ENCODE measurements at places on chromosomes 2 and 18.
A peak's percentile ranks its signal among the peaks of the same experiment; 100 is the strongest.

DNA sequence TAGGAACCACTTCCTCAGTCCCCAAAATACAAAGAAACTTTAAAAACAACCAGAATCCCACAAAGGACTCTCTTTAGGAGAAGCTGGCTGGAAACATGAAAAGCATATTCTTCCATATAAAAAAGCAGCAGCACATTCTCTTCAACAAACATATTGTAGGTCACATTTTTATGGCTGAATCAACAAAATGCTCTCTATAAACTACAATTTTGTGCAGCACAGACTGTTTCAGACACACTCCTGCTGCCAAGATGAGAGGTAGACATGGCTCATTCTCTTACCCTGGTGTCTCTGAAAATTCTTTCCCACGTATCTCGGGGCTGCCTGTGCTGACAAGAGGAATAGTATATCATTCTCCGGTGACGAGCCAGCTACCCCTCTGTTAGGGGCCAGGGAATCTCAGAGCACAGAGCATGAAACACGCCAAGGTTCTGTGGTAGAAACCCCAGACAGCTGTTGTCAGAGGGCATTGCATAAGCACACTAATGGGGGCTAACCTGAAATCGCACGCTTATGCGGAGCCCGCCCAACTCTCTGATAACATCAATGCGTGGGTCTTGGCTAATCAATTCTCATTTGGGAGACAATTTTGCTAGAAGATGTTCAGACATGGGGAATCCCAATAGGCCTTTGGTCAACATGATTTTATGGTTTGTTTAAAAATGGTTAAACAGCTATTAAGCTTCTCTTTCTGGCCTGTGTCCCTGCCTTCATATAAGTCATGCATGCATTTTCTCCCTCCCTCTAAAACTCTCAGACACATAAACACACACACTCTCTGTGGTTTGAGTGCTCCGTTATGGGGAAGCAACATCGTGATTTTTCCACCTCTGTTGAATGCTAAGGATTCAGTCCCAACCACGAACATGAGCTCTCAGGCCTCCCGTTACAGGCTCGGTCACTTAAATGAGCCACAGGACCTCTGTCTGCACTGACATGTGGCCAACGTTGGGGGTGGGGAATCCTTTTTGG is 177.5 kb downstream of the INO80D start:
- DNase-seq = no peak

DNA sequence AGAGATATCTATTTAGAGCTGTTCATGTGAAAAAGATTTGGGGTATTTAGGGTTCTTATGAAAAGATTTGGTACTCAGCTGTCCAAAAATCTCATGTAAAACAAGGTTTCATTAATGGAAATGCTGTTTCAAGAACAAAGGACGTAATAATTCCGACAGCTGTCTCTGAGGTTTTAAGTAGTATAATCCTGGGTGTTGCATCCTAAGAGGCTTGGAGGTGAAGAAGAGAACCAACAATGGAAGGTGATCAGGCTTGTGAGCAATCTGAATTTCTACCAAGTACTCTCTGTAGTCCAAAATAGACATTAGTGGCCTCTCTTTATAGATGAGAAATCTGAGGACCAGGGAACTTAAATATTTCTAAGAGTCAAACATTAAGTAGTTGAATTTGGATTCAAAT is 205.1 kb downstream of the BABAM2 start:
- no peak for DNase-seq

GRCh38 chr2:217004656-217005055 is 144.8 kb upstream of the TNP1 start:
- no peak for DNase-seq

DNA sequence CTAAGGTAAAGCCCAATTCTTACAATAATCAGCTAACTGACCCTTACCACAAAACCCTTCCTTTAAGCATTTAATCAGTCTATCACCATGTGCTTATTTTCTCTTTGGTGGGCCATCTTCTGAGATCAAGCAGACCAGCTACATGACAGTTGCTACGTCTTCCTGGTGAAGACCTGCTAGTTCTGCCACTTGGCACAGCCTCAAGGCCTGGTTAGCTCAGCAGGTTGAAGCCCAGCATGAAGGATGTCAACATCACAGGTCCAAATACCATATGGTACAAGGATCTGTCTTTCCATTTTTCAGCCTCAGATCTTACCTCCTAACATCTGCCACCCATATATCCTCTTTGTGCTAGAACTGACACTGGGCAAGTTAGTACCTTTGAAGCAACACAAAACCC is 636.9 kb downstream of the LRP1B start:
- DNase-seq = no peak

- peak; percentile 33 for DNase-seq
Measured at GRCh38 chr18:48924630-48925490, 25.9 kb downstream of the SMAD7 start.

DNA sequence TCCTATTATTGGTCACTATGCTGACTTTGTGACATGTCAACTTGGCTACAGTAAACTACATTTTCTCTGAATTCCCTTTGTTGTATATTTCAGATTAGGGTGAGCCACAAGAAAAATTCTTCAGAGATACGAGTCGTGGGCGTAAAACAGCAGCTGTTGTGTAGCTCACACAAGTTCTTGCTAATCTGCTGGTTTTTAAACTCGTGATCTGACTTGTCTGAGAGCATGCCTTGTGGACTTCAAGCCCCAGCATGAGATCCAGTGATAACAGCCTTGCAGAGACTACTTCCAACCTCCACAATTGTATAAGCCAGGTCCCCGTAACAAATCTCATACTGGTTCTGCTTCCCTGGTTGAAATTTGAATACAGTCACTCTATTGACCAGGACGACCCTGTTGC is 259.8 kb upstream of the LYPD1 start:
- DNase-seq = no peak

All from ELR (cell line).